Pancreas (tissue), 10 donors: ENCODE measurements at places on chromosomes 5 and 9.

GRCh38 chr9:134657666-134658377, 16.2 kb downstream of the COL5A1 start:
- peak; percentile 42 for DNase-seq

DNA sequence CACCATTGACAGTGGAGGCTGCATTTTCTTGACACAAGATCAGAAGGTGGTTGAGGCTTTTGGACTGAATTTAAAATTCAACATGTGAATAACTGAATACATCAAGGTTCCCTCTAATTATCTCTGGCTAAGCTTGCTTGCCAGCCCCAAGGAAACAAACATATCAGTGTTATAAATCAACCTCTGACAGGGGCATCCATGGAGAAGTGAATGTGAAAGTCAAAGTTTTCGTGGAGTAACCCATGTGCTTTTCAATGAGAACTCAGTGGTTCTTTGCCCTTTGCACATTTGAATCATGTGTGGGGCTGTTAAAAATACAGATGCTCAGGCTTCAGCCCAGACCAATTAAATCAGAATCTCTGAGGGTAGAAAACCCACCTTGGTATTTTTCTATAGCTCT, 128.9 kb downstream of the LRRC70 start:
- DNase-seq: no peak

DNA sequence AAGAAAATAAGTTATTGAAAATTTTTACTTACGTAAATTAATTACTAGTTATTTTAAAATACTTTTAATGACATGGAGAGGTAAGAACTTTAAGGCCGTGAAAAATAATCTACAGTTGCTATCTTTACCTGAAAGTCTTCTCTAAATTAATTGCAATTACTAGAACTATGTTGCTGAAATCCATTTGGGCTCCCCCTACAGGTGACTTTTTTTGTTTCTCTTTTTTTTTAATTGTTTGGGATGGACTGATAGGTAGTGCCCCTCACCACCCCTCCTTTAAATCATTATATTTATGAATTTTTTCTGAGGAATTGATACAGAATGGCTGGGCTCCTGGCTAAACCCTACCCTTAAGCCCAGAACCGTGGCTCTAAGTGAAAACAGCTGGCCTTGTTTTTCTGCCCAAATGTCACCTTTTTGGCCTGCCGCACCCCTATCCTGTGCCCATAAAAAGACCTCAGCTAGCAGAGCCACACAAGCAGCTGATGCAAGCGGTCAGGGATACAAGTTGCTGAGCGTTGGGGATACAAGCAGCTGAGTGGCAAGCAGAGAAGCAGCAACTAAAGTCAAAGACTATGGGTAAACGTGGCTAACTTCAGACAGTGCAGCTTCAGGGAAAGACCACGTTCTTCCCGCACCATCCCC, 315.2 kb upstream of the ACO1 start:
- DNase-seq: no peak

GRCh38 chr9:133168432-133168831, 4.7 kb upstream of the GBGT1 start:
- DNase-seq: no peak

- no peak for DNase-seq
Measured at GRCh38 chr9:137045294-137046087, 486 bp downstream of the NPDC1 start.

GRCh38 chr9:134546246-134546731, 95.3 kb upstream of the COL5A1 start:
- DNase-seq: no peak

- no peak for DNase-seq
Measured at GRCh38 chr9:124368692-124369091, 46.5 kb downstream of the PSMB7 start.

GRCh38 chr5:68460147-68460798, 244.7 kb downstream of the PIK3R1 start:
- DNase-seq: no peak

DNA sequence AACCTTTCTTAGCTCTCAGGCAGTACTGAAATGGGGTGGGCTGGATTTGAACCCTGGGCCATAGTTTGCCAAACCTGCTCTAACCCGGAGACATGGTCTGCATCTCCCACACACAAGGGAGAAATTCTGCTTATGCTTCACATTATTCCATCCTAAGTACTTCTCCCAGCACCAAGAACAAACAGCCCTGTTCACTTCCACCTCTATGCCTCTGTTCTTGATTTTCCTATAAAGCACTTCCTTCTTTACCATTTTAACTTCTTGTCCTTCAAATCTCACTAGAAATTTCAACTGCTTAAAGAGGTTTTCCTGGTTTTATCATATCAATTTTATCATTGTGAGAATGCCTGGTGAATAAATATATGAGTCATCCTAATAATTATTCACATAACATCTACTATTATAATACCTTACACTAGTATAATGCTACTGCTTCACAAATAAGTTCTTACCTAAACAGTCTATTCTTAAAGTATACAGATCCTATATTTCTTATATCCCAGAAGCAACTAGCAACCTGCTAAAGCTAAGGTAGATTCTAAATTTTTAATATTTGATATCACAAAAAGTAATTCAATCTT, 12.7 kb downstream of the FEM1C start:
- DNase-seq: no peak

- DNase-seq: no peak
Measured at GRCh38 chr5:94361832-94362796, 256.3 kb downstream of the KIAA0825 start.

- DNase-seq: no peak
Measured at GRCh38 chr9:35000535-35001284, 11.2 kb downstream of the DNAJB5 start.

- no peak for DNase-seq
Measured at GRCh38 chr9:22210262-22210661, 201.2 kb upstream of the CDKN2B start.

DNA sequence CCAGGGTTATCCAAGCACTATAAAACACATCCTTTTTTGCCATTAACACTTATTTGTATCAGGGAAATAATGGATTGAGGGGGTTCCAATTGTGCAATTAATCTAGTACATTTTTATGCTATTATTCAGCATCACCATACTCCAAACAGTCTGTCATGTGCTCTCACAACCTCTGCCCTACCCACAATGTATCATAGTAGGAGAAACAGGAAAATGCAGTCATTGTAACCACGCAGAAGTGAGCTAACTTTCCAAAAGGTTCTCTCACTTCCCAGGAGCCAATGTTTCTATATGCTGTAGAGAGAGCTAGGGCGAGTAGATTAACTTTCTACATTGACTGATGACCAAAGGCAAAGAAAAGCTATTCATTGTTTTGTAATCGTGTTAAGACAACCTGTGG, 29.8 kb downstream of the DAB2 start:
- DNase-seq: no peak
